Left forelimb (tissue), 1 donor: ENCODE measurements at places on chromosomes 16 and 17.

GRCh38 chr17:31318298-31318801 lies 3.1 kb downstream of the EVI2A start:
- DNase-seq, result no peak

GRCh38 chr16:13018026-13018425 lies 116.6 kb downstream of the SHISA9 start:
- no peak for DNase-seq

- no peak for DNase-seq
Observed at GRCh38 chr17:44910231-44911106, 4.8 kb downstream of the GFAP start.

- peak; percentile 85 for DNase-seq
Observed at GRCh38 chr17:80968602-80969029, 23.0 kb upstream of the CHMP6 start.

GRCh38 chr17:21304091-21304490 lies 19.6 kb downstream of the MAP2K3 start:
- DNase-seq, result no peak

DNA sequence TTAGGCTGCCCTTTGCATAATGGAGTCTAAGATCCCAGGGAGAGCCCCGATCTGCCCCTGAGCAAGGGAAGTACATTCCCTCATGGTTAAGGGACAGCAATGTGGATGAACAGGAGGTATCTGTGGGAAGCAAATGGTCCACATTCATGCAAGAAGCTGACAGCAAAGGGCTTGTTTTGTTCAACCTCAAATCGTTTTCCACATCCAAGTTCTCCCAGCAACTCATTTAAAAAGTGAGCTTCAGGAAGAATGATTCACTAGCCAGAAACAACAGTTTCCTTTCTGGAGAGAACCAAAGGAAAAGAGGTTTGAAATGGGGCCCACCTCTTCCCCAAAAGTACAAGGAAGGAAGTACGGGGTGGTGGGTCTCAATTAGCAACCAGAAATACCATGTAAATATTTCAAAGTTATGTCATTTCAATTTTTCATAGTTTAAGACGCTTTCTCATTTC lies 9.4 kb downstream of the HSPB9 start:
- no peak for DNase-seq

DNA sequence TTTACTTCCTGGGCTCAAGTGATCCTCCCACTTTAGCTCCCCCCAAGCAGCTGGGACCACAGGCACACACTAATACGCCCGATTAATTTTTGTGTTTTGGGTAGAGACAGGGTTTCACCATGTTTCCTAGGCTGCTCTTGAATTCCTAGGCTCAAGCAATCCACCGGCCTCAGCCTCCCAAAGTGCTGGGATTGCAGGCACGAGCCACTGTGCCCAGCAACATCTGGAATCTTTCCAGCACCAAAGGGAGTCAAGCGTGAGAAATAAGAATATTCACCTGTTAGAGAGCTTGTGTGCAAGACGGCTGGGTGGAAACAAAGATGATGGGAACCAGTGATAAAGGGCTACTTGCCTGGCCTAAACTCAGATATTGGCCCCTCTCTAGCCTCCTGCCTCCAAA lies 14.2 kb upstream of the ALOX12B start:
- no peak for DNase-seq

DNA sequence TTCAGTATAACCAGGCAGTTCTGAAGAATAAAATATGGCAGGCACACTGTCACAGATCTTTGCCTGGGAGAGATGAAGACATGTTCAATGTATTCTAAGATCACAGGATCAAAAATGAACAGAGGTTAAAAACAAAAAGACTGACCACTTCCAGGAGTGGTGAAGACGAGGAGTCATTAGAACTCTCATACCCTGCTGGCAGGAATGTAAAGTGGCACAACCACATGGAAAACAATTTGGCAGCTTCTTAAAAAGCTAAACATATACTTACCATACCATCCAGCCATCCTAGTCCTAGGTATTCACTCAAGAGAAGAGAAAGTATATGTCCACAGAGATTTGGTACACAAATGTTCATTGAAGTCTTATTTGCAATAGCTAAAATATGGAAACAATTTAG lies 406.3 kb downstream of the NPIPA8 start:
- no peak for DNase-seq
